ENCODE measurements at places on chromosomes 2 and 18.

DNA sequence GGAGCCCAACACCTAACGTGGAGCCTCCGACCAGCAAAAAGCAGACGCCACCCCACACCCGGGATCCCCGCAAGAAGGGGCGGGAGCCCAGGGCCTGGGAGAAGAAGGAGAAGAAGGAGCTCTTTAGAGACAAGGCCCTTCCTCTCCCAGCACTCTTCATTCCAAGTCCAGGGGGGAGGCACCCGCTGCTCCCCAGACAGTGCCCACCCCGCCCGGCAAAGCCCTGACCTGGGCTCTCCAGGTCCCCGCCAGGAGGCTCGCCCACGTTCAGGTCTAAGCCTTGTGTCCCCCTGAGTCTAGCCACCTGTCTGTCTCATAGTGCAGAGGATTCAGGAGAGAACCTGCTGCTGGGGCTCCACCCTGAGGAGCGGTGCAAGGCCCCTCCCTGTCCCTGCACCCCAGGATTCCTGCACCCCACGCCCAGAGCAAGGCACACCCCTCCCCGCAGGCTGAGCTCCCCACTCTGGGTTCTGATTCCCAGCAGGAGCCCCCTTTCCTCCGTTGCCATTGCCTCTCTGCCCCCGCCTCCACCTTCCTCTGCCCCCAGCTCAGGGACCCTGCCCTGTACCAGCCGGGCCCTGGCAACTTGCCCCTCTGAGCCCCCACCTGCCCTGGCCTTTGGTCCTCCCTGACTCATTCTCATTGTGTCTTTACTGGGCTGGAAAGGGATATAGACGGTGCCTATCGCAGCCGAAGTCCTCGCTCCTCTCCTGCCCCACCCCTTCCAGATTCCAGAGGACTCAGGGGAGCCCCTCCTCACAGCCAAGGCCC, 33.5 kb upstream of the GPC1 start:
- DNase-seq = no peak

- DNase-seq = no peak
Measured at GRCh38 chr2:9199716-9200632, 6.6 kb upstream of the ASAP2 start.

DNA sequence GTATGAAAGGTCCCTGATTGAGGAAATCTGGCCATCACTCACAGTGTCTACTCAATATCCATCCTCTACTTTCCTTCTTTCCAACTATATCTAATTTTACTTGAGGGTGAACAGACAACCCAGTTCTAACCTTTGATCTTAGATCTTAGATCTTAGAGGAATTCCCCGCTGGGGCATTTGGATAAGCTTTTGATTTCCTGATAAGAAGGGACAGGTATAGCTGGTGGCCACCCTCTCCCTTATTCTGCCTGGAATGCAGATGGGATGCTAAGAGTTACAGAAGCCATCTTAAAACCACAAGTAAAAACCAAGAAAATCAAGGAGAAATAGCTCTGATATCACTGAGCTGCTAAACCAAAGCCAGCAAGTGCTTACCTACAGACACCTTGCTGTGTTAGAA, 77.2 kb upstream of the ACSL3 start:
- no peak for DNase-seq

DNA sequence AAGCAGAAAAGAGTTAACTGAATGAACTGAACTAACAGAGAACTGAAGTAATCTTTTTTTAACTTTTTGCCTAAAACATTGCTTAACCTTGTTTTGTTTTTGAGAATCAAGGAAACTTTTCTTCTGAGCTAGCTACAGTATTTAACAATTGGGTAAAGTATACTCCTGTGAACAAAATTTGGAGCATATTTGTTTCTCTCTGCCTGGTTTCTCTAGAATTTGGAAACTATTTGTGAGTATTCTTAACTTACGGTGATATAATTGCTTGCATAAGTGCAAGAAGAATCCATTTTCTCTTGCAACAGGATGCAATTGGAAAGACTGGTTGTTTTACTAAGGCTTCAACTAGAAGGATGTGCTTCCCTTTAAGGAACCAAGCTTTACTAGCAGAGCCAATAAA, 65.9 kb upstream of the FAM98A start:
- no peak for DNase-seq

DNA sequence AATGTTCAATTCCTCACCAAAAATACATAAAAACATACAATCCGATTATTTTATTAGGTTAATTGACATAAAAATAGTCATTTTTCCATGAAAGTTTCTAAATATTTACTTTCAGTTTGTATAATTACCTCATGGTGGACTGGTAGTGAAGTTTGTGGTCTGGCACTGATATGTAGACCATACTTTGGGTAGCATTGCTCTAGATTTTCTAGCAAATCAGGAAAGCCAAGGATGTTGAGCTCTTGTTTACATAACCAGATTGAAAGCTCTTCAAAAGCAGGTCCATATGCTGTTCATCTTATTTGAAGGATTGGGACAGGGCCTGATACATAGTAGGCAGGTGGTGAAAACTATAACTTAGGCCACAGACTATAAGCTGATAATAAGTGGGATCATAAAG, 61.8 kb downstream of the COMMD1 start:
- DNase-seq = no peak

DNA sequence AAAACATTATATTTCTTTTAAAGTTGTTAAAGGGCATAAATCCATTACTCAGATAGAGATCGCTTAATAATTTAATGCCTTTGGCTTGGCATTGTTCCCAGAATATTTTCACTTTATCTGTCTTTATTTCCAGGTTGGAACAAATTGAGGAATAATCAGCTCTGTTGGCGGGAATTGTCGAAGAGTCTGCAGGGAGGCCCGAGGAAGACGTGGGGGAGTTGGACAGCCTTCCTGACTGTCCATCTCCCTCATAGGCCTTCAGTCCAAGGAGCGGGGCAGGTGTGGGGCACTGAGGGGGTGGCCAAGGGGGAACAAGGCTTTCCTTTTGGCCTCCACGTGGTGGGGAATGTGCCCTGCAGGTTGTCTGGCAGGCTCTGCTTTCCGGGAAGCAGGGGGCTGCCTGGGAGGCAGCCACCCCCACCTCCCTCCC, 179.6 kb downstream of the ZBTB7C start:
- DNase-seq = no peak

DNA sequence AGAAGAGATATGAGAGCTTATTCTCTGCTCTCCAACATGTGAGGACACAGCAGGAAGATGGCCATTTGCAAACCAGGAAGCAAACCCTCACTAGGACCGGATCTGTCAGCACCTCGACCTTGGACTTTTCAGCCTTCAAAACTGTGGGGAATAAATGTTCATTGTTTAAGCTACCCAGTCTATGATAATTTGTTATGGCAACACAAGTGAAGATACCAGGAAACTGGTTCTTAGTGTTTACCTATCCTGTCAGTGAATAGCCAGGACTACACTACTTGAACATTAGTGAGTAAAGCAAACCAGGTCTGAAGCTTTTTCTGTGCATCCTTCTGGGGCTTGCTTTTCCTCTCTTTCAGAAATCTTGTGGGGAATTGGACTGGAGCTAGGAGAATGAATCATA, 44.4 kb upstream of the BARD1 start:
- no peak for DNase-seq

DNA sequence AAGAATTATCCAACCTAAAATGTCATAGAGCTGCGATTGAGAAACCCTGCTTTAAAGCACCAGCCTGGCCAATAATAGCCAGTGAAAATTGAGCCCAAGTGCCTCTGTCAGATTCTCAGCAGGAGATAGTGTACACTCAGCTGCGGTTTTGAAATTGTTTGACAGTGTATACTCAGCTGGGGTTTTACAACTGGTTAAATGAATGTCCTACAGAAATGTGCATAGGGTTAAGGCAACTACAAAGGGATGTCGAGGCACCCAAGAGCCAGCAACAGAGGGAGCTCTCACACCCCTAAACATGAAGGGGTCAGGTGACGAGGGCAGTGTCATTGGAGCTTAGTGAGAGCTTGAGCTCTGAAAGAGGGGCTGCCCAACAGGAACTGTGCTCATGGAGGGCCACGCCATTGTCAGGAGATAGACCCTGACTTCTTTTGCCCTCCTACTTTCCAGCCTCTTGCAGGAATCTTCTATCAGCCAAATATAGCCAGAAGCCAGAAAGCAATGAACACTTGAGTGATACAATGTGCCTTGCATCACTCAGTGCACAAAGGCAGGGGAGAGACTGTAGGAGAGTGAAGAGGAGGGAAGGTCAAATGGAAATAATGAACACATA, 15.1 kb downstream of the ACTG2 start:
- DNase-seq = peak; percentile 27

GRCh38 chr2:231632559-231633142, 40.0 kb downstream of the TEX44 start:
- DNase-seq = no peak

GRCh38 chr2:176392744-176393414, 123.6 kb downstream of the MTX2 start:
- DNase-seq = no peak

GRCh38 chr2:239675826-239676715, 275.3 kb upstream of the HDAC4 start:
- DNase-seq = no peak

- no peak for DNase-seq
Measured at GRCh38 chr18:62368100-62368499, 43.0 kb downstream of the TNFRSF11A start.

GRCh38 chr2:187310701-187311100, 137.4 kb downstream of the CALCRL start:
- DNase-seq = no peak
